ENCODE measurements at places on chromosomes 16 and 17. TPM values are rescaled to one million over a fixed set of nuclear protein-coding genes. Genes with fewer than 3 reads are reported as not detected.

DNA sequence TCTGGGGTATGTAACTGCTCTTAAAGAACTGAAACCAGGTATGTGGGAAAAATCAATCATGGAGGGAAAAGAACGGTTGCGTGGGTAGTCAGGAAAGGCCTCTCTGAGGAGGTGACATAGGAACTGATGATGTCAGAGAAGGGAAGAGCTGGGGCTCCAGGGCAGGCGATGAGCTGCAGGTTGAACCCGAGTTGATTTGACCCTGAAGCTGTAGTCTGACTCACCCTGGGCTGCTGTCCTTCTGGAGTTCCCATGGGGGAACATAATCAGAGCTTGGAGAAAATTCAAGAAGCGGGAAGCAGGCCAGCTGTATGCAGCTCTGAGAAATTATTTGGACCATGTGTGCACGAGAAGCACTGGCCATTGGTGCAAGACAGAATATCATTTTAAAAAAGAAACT, 16.7 kb downstream of the SLC6A2 start:
- no peak for DNase-seq

DNA sequence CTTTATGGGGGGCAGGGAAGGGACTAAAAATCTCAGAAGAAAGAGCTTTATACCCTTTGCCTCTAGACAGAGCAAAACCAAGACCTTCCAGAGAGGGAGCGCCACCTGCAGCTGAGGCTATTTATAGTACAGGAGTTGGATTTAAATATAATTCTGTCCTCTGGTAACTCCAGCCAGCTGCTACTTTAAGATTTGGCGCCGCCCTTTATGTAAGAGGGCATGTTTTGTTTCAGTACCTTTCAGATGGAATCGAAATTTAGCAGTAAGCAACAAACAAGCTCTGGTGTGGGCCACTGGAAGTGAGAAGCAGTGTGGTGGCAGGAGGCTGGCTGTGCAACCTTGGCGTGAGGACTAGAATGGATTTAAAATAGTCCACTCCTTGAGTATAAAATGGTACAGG, 5.2 kb upstream of the GUCY2D start:
- DNase-seq: no peak

TGFB1I1 gene
- 5.0 TPM for total RNA-seq

GRCh38 chr16:84514874-84515835, 10.7 kb upstream of the MEAK7 start:
- DNase-seq: no peak

TEKT1 gene
- not detected for total RNA-seq

SCGB1C2 gene
- total RNA-seq: not detected

DNA sequence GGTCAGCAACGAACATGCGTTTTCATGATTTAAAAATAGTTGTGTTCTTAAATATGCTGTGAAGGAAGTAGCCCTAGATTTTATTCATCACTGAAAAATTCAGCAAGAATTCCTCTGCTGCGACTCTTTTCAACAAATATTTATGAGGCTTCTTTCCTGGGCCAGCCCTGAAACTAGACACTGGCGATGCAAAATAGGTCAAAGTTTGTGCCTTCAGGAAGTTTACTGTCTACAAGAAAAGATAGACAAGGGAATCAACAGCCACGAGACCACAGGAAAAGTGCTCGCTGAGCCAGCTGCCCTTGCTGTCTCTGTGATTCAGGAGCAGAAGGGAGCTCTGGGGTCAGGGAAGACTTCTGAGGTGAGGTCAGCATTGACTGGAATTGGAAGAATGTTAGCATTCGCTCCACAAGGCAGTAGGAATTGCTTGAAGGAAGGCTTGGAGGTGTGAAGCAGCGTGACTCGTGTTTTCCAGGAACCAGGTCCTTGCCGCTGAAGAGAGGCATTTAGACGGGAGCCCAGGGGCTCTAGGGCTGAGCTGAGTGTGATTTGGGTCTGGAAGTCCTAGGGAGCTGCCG, 1.9 kb upstream of the RPL26 start:
- DNase-seq: no peak

DNA sequence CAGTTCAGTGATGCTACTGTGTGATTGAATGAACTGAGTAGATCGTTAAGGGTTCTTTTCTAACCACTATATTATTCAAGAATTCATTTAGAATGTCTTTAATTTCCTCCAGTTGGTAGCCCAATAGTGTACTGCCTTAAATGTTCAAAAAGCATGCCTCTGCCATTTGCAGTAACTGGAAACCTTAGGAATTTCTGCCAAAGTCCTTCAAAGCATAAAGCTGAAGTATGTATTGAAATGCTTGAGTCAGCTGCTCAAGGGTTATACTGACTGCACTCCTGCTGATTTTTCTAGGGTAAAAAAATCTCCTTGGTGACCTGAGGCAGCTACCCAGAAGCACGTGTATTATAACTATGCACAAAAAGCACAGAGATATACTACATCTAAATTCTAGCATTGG, 56.5 kb downstream of the SNTB2 start:
- DNase-seq: no peak

SCNN1B gene
- total RNA-seq: not detected

GRCh38 chr16:57150682-57151330, 35.0 kb downstream of the PSME3IP1 start:
- DNase-seq: no peak

- DNase-seq: no peak
Observed at GRCh38 chr16:11150190-11150589, 105.8 kb downstream of the SOCS1 start.

DNA sequence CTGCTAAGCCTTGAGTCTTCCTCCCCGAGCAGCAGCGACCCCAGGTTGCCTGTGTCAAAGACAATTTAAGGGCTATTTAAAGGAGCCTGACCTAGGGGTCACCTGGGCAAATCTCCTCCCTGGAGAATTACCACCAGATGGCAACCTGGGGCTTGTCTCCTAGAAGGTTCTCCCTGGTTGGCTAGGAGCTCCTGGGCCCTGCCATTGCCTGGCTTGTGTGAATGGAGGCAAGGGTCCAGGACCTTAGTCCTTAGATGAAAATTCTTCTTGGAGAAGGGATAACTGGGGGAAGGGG, 51.3 kb upstream of the TAC4 start:
- DNase-seq: no peak
